ENCODE measurements at places on chromosomes 5 and 9. TPM values are rescaled to one million over a fixed set of nuclear protein-coding genes. Genes with fewer than 3 reads are reported as not detected.

IFNA2 gene
- not detected for total RNA-seq

FASTKD3 gene
- total RNA-seq = 7.3 TPM

GRCh38 chr5:16975950-16976624 lies 40.0 kb upstream of the MYO10 start:
- H3K36me3 ChIP-seq = no peaks in the 10 kb centered on the region
- H3K4me1 ChIP-seq = peaks cover 23% of the 10 kb centered on the region
- H3K27ac ChIP-seq = no peak overlapping the region
- no peak overlapping the region for H3K4me3 ChIP-seq
- no peaks in the 10 kb centered on the region for H3K27me3 ChIP-seq

GPR151 gene
- not detected for total RNA-seq

C5 gene
- total RNA-seq = 2.4 TPM
